ENCODE measurements at places on chromosomes 11 and 22.

GRCh38 chr11:112509300-112509699 lies 248.6 kb upstream of the PLET1 start:
- DNase-seq: no peak

- DNase-seq: no peak
These were observed 151.0 kb downstream of the BBOX1 start for GRCh38 chr11:27191639-27192038.

- DNase-seq: no peak
These were observed 2.0 kb upstream of the TIMP3 start for GRCh38 chr22:32799496-32799895.

GRCh38 chr22:24101966-24102365 lies 79.3 kb upstream of the SUSD2 start:
- DNase-seq: no peak

GRCh38 chr11:94749369-94749768 lies 18.8 kb upstream of the AMOTL1 start:
- no peak for DNase-seq

GRCh38 chr22:45064313-45065278 lies 54.8 kb upstream of the PHF21B start:
- peak; percentile 67 for DNase-seq

DNA sequence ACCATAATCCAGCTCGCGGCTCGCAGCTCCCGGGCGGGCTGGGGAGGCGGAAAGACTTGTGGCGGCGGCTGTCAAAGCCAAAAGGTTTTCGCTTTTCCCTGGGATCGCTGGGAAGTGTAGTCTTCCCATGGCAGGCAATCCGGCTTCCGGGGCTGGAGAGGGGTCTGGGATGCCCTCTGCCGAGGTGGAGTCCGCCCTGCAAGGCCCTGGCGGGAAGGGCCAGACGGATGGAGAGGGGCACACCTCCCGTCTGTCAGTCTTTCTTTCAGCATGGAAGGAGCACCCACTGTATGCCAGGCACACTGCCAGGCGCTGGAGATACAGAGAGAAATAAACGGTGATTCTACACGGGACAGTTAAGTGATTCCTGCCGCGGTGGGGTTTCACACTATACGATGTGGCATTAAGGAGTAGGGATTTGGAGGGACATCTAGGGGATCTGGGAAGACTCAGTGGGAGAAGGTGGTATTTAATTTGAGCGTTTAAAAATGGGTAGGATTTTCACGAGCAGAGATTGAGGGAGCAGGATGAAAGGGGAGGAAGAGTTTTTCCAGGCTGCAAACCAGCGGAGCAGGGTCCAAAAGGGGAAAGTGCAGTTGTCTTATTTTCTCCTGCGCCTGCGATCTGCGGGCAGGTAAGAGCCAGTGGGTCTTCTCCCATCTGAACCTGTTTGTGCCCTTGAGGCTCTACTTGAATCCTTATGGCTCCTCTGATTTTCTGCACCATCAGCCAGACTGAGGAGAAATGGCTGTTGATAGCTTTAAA lies at the start of gene BACE1:
BACE1 (minus strand) TSS at position 60 of the 765 bp plus-strand sequence. CDS start 461 bp downstream, outside the sequence.
- DNase-seq: peak; percentile 91

DNA sequence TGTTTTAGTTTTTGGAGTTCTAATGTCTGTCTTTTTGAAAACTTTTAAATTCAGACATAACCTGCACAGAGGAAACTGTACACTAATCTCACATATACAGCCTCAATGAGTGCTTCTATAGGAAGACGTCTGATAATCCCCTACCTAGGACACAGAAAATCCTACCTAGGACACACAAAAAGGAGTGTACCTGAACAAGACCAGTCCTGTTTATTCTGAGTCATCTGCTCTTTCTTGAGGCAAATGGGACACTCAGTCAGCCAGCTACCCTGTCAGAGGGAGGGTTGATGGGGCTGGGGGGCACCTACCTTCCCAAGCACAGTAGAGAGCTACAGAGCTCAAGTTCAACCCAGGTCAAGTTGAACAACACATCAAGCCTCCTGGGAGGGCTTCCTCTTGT lies 346.6 kb upstream of the NCAM1 start:
- no peak for DNase-seq

DNA sequence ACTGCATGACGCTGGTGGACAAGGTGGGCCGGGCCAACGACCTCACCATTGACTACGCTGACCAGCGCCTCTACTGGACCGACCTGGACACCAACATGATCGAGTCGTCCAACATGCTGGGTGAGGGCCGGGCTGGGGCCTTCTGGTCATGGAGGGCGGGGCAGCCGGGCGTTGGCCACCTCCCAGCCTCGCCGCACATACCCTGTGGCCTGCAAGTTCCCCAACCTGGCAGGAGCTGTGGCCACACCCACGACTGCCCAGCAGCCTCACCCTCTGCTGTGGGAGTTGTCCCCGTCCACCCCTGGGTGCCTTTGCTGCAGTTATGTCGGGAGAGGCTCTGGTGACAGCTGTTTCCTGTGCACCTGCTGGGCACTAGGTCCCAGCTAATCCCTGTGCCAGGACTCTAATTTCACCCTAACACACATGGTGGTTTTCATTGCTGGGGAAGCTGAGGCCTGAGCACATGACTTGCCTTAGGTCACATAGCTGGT lies 49.0 kb upstream of the PPP6R3 start:
- no peak for DNase-seq

GRCh38 chr11:37916331-37916730 lies 1318.3 kb upstream of the RAG2 start:
- DNase-seq: peak; percentile 39

DNA sequence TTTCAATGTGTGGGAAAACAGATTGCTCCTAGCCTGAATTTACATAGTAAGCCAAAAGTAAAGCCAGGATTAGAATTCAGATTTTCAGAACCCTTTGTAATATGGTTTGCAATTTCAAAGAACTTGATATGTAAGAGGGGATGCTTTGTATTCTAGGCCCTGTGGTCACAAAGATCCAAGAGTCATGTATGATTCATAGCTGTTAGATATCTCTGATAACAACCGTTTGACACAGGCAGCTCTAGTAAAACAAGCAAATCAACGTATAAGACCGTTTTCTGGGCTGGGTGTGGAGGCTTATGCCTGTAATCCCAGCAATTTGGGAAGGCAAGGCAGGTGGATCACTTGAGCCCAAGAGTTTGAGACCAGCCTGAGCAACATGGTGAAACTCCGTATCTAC lies 79.6 kb downstream of the EMSY start:
- no peak for DNase-seq

DNA sequence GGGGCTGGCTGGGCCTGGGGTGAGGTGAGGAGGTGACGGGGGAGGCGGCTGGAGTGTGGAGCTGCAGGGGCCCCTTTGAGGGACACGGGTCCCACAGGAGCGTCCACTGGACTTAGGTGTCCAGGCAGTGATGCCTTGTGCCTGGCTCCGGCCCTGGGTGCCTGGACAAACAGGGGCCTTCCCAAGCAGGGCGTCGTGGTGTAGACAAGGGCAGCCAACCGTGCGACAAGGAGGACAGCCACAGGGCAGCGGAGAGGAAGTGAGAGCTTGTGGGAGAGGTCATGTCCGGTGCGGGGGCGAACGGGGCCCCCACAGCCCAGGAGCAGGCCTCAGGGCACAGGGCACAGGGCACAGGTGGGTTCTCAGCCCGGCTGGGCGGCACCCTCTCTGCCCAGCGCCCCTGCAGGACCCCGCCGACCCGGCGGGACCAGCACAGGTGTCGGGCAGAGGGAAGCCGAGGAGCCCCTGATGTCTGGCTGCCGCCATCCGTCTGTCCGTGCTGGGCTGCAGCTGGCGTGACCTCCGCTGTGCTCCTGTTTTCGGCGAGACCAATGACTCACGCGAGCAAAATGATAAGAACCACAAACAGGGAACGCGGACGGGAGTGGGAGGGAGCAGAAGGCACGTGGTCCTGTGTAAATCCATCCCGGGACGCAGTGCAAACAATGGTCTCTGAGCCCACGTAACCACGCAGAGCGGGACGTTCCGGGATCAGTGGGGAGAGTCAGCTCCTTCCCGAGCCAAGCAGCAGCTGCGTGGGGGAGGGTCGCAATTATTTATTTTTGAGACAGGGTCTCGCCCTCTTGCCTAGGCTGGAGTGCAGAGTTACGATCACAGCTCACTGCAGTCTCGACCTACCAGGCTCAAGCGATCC lies 49.1 kb upstream of the A4GALT start:
- DNase-seq: peak; percentile 56

DNA sequence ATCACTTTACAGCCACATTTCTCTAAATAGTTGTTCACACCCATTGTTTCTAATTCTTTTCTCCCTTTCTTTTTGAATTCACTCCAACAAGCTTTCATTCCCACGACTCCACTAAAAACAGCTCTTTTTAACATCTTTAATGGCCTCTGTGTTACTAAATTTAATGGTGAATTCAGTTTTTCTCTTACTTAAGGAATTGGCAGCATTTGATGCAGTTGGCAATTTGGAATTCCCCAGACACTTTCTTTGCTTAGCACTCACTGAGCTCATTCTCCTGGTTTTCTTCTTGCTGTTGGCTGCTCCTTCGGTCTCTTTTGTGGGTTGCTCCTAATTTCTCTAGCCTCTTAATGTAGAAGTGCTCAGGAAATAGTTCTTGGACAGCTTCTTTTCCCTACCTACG lies 40.5 kb upstream of the OR9Q1 start:
- no peak for DNase-seq

- DNase-seq: peak; percentile 36
These were observed 83.6 kb upstream of the CRTAM start for GRCh38 chr11:122754553-122755322.
